CD4-positive, alpha-beta T cell treated with Interleukin-6 at 100 ng/mL for 8 hours (primary cell): ENCODE measurements at places on chromosomes 4 and X.

- DNase-seq = no peak
These were observed 211.0 kb downstream of the NWD2 start for GRCh38 chr4:37455301-37456131.

GRCh38 chr4:112279025-112279881 is 6.5 kb downstream of the TIFA start:
- DNase-seq = no peak

DNA sequence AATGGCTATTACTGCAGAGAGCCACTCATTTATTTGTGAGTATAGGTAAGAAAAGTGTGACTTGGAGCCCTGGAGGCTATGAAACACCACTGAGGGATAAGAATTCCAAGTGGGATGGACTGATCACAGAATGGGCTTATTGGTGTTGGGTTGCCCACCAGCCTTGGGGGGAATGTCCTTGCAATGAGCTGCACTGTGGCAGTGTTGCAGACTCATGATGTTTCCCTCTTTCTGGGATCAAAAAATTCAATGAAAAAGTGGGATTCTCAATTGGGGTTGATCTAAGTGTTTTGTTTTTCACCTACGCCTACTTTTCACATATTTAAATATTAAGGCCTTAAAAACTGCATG is 1024.5 kb upstream of the PCDH10 start:
- no peak for DNase-seq

DNA sequence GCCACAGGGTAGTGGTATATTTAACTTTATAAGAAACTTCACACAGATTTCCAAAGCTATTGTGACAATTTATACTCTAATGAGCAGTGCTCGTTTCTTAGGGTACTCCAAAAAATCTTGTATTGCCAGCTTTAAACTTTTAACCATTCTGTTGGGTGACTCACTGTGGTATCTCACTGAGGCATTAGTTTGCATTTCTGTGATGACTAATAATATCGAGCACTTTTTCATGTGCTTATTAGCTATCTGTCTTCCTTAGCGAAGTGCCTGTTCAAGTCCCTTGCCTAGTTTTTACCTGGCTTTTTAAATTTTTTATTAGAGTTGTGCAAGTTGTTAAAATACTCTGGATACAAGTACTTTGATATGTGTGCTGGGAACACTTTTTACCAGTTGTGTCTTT is 5.5 kb downstream of the PNMA3 start:
- DNase-seq = no peak

GRCh38 chr4:104848597-104849225 is 298.0 kb upstream of the TET2 start:
- DNase-seq = no peak

DNA sequence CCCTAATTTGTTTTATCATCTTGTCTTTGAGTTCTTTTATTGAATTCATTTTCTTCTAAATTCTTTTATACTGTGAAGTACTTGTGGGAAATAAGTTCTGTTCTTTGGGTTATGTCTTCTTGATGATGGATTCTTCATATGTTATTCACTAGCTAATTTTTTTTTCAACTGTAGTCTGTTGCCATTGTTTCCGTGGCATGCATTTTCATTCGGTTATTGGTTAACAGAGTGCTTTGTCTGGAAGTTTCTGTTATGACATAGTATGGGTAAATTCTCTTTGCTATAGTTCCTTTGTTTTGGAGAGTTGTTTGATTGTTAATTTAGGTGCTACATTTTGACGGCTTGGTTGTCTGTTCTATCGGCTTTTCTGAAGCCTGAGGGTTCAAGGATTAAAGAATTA is 184.9 kb upstream of the AADAT start:
- DNase-seq = no peak

GRCh38 chr4:40831146-40831907 is 81.6 kb downstream of the NSUN7 start:
- DNase-seq = no peak

DNA sequence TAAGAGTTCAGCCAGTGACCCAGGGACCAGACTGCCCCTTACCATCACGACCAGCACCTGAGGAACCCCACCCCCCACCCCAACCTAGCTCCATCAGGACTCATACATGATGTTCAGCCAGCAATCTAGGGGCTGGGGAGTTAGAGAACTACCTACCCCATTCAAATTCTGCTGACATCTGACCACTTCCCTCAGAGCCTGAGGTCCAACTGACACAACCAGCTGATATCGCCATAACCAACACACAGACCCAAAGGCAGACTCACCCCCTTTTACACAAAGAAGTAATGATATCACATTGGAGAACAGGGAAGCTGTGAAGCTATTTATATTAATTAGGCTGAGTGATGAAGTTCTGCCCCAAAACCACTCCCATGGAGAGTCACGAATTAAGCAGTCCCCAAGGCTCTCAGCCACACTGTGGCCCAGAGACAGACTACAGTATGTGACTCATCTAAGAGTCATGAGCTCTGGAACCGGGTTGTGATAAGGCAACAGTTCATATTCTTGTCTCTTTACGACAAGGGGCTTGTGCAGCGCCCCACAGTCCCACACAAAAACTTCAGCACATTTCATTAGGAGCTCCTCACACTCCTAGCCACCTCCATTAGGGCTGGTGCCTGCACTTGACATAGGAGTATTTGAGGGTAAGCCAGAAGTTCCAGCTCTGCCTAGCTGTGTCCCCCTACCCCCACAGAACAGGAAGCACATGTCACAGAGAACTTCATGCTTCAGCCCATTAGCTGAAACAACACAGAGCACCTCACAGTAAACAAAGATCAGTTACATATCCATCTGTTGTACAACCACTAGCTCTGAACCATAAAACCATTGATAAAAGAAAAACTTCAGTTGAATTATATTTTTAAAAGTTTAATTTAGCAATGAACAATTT is 184.7 kb upstream of the ZCCHC13 start:
- DNase-seq = no peak

GRCh38 chrX:74179990-74180389 is 124.0 kb upstream of the ZCCHC13 start:
- DNase-seq = no peak

DNA sequence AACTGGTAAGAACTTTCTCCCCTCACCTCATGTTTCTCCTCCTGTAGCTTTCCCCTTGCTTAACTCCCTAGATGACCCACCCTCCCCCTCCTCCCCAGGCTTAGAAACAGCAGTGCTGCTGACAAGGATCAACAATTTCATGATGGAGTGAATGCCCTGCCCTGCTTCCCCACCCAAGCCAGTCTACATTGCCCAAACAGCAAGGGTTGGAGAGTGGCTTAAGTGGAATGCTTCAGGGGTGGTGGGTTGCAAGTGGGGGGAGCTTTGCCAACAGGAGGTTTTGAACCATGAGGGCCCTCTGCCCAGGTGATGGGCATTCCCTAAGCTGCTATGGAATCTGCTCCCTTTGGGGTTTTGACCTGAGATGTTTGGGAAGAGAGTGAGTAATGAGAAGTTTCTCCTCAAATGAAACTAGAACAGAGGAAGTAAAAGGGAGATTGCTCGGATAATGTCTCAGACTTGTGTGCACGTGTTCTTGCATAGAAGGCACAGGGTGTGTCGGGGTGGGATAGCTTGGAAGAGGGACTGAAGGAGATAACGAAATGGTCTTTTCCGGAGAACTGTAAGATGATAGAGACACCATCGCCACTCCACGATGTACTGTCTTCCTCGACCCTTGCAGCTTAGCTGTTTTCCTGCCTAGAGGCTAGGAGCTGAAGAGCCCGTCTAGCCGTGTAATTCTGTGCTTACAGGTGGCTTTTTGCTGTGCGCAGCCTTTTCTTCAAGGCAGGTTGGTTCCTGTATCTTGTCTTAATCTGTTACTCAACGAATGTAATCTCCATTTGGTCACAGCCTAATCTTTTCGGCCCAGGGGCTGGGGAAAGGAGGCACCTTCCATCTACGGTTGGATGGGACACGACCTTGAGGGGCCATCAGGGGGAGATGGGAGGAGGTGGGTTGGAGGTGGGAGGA is 10.1 kb downstream of the GDPD2 start:
- DNase-seq = no peak

GRCh38 chr4:165553221-165553810 is 174.5 kb downstream of the CPE start:
- DNase-seq = no peak

DNA sequence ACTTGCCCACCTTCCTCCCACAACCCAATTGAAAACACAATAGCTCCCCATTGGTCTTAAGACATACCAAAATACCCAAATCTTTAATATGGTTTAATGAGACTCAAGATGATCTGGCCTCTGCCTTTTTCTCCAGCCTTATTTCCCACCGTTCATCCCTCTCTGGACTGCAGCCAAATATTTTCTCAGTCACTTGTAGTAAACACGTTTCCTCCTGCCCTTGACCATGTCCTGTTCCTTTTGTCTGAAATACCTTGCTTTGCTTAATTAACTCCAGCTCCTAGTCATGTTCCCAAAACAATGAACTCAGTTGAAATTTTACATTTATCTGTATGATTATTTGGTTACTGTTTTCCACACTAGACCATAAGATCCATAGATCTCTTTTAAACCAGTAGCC is 8.4 kb upstream of the NUP54 start:
- no peak for DNase-seq

- DNase-seq = no peak
These were observed 49.2 kb downstream of the SMARCAD1 start for GRCh38 chr4:94256828-94257227.

GRCh38 chrX:68261060-68261672 is 172.1 kb downstream of the OPHN1 start:
- DNase-seq = no peak

- no peak for DNase-seq
These were observed 103.3 kb upstream of the FAT1 start for GRCh38 chr4:186826846-186827533.

DNA sequence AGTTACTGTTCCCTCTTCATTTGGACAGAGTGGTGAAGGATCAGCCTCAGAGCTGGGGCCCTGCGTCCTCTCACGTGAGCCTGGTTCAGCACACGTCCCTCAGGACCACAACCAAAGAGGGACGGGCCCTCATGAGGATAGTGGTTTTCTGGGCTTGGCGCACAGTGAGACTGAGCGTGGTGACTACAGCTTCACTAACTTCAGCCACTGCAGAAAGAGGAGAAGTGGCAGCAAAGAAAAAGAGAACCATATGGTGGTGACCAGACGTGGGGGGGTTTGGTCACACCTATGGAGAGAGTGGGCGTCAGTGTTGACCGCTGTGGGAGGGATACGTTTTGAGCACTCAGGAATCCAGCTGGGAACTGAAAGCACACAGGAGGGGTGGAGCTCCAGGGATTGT is 21.8 kb upstream of the TNIP3 start:
- DNase-seq = no peak

- no peak for DNase-seq
These were observed 23.8 kb downstream of the DDIT4L start for GRCh38 chr4:100166297-100167039.

- no peak for DNase-seq
These were observed 149.3 kb downstream of the SOWAHB start for GRCh38 chr4:76748649-76749048.

DNA sequence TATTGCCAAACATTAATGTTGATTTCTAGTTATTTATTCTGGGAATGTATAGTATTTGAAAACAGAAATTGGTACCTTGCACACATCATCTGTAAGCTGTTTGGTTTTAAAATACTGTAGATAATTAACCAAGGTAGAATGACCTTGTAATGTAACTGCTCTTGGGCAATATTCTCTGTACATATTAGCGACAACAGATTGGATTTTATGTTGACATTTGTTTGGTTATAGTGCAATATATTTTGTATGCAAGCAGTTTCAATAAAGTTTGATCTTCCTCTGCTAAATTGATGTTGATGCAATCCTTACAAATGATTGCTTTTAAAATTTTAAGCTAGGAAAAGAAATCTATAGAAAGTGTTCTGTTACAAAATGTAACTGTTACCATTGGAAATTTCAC is 30.8 kb upstream of the FMR1NB start:
- DNase-seq = no peak

DNA sequence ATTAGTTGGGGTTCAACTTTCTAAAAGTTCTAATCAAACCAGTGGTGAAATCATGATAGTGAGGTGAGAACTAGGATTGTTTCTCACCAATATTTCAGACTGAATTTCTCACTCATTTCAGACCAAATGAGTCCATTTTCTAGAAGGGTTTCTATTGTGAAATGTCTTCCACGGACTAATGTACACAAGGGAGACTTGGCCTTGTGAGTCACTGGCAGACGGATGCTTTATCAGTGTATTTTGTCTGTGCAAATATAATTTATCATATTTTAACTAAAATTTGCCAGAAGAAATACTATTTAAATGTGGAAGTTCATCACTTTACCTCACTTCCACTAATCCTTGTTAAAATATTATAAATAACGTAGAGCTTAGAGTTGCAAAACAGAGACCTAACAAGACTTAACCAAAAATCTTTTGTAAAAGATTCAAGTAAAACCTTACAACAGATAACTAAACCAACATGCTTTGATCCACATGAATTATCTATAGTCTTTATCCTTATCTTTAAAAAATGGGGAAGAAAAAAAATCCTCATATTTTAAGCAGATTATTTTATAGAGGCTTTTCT is 506.0 kb upstream of the FAM241A start:
- no peak for DNase-seq

GRCh38 chrX:114591121-114591520 is 7.2 kb downstream of the HTR2C start:
- DNase-seq = no peak
